ENCODE measurements at places on chromosomes 6 and 20.

DNA sequence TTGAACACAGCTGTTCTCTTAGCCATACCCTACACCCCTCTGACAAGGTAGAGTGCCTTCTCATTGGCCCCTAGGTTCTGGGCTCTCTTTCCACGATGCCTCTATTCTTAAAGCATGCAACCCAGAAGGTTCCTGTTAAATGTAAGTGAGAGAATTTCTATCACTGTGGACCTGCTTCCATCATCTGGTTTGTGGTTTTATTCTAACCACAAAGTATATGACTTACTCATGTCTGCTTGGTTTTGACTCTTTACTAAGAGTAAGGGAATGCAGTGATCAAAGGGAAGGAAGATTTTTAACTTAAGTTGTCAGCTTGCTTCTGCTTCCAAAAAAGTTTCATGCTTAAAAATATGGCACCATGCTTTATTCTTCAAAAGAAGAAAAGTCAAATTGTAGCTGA, 80.2 kb downstream of the ANKEF1 start:
- DNase-seq: no peak

DNA sequence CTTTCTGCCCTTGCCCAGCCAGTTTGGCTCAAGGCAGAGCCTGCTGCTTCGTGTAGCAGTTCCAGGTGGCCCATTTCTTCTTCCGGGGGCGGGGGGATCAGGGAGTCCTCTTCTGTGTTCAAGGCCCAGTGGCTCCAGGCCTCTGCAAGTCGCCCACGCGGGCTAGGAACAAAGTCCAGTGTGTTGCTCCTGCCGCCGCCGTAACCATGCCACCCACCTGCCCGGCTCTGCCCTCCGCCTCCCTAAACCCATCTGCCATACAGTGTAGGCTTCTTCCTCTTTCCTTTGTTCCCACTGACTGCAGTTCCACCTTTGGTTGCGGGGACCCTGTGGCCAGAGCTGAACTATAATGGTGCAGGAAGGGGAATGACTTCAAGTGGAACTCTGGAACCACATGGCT, 43.9 kb upstream of the SRF start:
- no peak for DNase-seq

- DNase-seq: no peak
Measured at GRCh38 chr6:134434019-134434942, 116.4 kb upstream of the SGK1 start.

DNA sequence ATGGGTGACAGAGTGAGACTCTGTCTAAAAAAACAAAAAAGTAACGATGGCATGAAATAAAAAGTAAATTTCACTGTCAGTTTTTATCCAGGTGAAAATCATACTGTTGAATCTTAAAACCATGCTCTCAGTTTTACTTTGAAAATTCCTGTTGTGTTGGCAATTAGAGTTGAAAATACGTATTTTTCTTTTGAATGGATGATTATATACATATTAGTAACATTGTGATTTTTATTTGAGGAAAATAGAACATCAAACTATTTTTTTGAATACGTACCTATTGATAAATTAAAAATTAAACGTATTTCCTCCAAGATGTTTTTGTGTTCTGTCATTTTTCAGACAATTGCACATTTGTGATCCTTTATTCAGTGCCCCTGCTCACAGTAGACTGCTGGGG, 14.7 kb downstream of the CEP43 start:
- no peak for DNase-seq

DNA sequence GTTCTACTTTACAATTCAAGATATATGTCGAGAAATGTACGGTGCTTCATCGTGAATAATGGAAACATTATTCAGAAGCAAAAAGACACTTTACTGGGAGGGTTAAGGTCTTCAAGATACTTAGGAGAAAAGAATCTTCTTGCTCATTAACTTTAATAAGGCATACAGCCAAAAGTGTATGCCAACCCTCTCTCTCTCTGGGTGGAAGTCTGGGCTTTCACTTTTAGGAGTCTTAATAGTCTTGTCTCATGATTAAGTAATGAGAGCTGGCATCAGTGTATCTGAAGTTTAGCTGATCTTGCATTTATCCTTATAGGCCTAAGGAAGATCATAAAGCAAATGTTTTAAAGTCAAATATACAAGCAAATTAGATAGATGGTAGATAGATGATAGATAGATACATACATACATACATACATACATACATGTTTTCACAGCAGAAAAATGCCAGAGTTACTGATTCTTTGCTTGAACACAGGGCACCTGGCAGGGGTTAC, 21.5 kb downstream of the OLIG3 start:
- no peak for DNase-seq

- no peak for DNase-seq
Measured at GRCh38 chr6:147699637-147700036, 191.1 kb downstream of the SAMD5 start.

DNA sequence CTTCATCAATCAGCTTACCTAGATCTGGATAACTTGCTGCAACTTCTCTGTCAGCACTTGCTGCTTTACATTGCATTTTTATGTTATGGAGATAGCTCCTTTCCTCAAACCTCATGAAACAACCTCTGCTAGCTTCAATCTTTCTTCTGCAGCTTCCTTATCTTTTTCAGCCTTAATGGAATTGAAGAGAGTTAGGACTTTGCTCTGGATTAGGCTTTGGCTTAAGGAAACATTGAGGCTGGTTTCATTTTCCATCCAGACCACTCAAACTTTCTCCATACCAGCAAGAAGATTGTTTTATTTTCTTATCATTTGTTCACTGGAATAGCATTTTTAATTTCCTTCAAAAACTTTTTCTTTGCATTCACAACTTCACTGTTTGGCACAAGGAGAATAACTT, 48.8 kb upstream of the PAK5 start:
- DNase-seq: no peak

DNA sequence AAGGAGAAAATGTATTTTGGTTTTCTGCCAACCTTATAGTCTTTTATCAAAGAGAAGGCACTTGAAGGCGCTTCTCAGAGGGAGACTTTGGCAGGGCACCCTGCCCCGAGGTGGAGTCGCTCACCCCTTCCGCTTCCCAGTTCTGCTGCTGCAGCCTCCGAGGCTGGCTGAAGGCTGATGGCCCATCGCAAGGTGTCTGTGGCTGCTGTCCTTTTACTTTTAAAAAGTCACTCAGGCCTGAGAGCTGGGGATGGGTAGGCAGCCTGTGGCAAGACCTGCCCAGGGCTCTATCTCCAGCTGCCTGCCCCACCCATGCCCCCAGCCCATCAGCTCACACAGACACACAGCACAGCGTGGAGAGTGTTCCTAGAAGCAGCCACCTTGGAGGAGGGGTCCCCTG, 206.6 kb upstream of the CST7 start:
- DNase-seq: no peak

DNA sequence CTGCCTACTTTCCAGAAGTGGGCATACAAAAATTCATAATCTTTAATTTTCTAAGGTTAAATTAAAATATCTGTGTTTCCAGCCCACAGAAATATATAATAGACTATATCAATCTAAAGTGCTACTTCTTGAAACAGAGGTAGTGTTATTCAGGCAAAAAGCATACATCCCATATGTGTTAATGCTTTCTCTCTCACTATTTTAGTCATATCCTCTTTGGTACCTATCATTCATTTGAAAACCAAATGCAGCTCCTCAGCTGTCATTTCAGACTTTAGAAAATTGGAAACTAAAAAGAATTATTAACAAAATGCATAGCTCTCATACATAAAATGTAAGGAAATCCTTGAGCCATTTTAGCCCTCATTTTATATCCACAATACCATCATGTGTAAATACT, 925 bp downstream of the FHL5 start:
- no peak for DNase-seq

DNA sequence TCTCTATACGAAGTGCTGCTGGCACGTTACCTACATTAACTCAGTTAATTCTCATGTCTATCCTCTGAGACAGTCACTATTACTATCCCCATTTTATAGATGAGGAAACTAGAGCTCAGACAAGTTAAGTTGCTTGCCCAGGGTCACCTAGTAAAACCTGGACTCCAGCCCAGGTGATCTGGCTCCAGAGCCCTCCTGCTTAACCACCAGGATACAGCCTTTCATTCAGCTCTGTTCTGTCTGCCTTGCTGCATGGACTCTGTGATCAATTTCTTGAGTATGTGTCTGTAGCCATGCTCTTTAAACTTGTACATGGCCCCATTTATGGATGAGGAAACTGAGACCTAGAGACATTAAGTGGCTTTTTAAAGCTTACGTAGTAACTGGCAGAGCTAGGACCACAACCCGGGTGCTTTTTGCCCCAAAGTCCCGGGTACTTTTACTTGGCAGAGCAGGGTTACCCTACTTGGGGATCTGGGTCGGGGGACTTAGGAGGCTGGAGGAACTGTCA, 4.7 kb downstream of the CDKN1A start:
- DNase-seq: no peak

GRCh38 chr6:33880104-33880678, 76.4 kb upstream of the MLN start:
- DNase-seq: no peak

- no peak for DNase-seq
Measured at GRCh38 chr20:58028123-58028522, 200.3 kb downstream of the ANKRD60 start.

GRCh38 chr20:14830466-14830865, 493.1 kb upstream of the FLRT3 start:
- no peak for DNase-seq

DNA sequence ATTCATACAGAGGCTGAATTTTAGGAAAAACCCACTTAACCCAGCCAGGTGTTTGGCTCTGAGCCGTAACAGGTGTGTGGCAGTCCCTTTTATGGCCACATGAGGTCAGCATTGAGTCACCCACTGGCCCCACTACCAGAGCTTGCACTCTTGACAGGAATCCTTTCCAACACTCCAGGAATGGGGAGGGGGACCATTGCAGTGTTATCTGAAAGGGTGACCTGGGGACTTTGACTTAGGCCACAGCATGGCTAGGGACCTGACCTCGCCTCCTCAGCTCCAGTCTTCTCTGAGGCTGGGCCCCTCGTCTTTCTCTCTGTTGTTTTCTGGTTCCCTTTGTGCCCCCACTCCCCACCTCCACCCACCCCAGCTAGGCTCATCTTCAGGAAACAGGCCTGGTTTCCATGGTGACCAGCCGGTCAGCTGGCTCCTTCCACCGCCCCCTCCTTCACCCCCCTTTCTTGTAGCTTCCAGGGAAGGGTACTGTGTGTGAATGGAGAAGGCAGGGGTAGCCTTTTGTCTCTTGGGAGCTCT, 2.1 kb upstream of the TMEM151B start:
- DNase-seq: no peak

- no peak for DNase-seq
Measured at GRCh38 chr20:53100476-53100911, 128.3 kb downstream of the TSHZ2 start.

DNA sequence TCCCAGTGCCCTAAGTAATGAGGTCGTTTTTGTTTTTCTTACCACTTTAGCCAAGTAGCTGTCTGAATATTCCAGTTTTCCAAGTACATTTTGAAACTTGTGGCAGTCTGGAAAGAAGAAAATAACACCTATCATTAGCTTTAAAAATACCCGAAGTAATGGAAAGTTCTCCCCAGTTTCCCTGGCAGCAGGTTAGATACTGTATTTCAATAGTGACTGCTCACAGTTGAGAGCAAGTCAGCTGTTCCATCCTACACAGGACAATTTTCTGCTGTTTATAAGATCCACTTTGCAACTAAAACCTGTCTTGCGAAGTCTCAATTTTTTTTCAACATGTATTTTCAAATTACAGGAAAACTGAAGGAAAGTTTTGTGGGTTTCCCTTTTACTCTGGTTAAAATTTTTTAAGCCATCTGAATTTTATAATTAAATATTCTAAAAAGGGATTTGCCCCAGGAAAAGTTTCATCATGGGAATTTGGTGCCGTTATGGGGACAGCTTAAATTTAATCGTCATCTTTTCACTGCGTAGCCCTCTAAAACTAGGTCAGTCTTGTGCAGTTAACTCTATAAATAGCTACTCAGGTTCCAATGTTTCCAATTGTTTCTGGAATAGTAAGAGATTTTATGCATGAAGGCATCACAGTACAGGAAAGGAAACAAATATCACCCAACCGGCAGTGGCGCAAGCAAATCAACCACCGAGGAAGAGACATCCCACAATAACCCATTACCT, 96.9 kb downstream of the MBOAT1 start:
- no peak for DNase-seq

DNA sequence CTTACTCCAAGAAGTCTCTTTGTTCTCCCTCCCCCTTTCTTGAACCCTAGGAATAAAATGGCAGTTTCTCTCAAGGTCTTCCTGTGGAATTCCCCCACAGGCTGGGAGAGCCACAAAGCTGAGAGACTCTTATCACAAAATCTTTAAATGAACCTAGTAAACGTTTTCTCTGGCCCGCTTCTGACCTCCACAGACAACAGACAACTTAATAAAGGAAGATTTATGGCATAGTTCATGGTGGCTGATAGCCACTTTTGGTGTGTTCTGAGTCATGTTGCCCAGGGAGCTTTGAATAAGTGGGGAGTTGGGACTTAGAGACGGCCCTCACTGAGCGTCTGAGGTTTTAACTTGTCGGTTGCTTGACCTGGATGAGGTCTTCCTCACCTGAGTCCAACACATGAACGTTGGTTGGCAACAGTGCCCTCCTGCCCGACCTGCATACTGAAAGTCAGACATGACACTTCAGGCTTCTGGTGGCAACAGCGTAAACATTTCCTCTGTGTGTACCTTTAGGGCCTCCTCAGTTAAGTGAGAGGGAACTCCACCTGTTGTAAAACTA, 124.1 kb downstream of the FOXO3 start:
- DNase-seq: no peak

DNA sequence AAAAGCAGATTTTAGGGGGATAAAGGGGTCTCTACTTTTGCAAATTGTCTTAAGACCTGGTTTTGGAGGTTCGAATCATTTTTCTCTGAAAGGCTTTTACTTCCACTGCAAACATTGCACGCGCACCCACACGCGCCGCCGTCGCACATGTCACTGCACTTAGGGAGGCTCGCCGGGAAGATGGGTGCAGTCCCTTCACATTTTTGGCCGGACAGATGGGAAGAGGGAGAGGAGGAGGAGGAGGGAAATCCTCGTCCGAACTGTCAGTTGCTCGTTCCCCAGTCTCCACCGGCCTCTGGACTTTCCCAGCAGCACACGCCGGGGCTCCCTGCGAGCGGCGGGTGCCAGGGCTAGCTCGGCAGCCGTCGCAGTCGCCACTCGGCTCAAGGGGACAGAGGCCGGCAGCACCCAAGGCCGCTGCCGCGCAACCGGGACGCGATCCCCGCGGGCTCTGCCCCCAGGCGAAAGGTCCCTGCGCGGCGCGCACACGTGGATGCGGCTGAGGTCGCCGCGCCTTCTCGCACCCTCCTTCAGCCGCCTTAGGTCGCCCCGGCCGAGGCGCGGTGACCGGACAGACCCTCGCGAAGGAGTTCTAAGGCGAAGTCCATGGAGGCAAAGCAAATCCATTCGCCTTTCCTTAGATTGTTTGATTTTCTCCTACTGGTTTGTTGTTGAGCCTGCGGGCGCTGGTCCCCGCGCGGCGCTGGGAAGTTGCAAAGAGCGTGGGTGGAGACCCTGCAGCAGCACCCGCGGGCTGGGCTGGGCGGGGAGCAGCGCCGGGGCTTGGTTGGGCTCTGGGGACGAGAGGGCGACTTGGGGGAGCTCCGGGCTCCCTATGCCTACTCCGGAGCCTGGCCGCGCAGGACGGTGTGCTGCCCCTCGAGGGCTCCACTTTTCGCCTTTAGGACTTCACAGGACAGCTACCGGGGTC, 1.2 kb downstream of the MYB start:
- peak; percentile 35 for DNase-seq

- no peak for DNase-seq
Measured at GRCh38 chr20:19433371-19434350, 221.2 kb downstream of the SLC24A3 start.

Measured in activated B cell treated with CpG ODN at 0.5 μM for 24 hours (primary cell).